ENCODE measurements at places on chromosomes 16 and 17. TPM values are rescaled to one million over a fixed set of nuclear protein-coding genes. Genes with fewer than 3 reads are reported as not detected.

The CX3CL1 gene
- total RNA-seq, result 23.4 TPM

The KIF2B gene
- total RNA-seq, result not detected

DNA sequence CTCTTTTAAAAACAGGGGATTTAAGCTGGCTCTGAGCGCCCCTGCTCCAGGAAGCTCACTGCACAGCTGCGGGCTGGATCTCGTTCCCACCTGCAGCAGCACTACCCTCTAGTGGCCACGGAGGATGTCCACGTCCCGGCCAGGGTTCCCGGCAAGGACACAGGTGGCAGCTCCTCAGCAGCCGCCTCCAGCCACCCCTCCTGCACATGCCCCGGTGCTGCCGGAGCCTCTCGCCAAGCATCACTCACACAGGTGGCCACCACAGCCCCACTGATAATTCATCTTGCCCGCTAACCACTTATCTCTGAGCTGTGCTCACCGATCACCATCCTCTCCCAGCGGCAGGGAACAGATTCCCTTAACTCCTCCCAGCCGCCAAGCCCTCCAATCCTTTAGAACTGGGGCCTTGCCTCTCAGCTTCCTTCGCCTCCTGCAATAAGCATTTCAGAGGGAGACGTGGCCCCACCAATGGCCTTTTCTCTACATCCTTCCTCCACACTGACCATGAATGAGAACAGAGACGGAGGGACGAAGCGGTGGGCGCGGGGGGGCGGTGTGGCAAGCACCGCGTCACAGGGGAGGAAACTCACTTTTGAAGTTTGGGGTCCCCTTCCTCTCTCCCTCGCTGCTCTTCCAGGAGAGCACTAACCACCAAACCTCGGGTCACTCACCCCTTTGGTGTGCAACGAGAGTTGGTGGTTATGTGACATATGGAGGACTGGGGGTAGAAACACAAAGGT is 222.1 kb downstream of the RBFOX3 start:
- DNase-seq, result peak; percentile 34

DNA sequence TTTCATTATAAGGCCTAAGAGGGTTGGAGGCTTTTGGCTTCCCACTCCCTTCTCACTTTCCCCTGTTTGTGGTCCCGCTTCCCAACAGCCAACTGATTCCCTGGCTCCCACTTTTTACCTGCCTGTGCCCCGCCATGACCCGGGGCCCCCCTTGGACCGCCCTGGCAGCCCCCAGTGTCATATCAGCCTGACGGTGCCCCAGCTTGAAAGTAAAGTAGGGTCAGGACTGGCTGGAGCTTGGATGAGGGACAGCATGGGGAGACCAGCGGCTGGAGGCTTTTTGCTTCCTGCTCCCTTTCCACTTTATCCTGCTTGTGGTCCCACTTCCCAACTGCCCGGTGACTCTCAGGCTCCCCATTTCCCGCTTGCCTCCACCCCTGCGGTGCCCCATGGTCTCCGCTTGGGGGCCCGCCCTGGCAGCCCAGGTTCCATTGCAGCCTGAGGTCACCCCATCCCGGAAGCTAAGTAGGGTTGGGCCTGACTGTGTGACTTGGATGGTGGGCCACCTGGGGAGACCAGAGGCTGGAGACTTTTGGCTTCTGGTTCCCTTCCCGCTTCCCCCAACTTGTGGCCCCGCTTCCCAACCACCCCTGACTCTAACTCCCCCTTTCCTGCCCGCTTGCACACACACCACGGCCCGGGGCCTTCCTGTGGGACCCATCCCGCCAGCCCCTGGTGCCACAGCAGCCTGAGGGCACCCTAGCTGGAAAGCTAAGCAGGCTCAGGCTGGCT is 2274.7 kb downstream of the TP53TG3F start:
- no peak for DNase-seq

DNA sequence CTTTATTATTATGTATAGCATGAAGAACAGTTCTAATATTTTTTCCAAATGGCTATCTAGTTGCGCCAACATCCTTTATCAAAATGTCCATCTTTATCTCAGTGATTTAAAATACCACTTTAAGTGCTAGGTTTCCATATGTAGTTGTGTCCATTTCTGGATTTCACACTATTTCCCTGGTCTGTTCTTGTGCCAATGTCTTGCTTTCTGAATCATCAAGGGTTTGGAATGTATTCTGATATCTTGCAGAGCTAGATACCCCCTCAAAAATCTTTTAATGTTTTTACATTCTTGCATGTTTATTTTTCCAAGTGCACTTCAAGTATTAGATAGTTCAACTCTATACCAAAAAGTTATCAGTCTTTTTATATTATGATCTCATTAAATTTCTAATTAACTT is 14.3 kb downstream of the MBTD1 start:
- no peak for DNase-seq

GRCh38 chr16:8831871-8832716 is 34.5 kb downstream of the PMM2 start:
- DNase-seq, result no peak

- DNase-seq, result peak; percentile 60
These were observed 61.4 kb downstream of the ZNF18 start for GRCh38 chr17:11935734-11936406.

Data from HepG2 (cell line).